GM13976 (cell line): ENCODE measurements at places on chromosomes 2 and 18.

DNA sequence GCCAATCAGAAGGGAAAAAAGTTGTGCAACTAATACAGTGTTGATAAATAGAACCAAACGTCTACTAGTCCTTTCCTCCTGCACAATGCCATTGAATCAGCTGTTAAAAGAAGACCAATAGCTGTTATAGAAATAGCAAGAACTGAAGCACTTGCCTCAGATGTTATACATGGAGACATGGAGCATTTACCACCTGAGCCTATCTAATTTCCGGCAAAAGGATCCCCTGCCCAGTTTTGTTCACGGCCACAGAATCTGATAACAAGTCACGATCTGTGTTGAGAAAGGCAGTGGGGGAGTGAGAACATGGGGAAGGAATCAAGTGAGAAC is 285.4 kb downstream of the ZEB2 start:
- DNase-seq, result no peak

GRCh38 chr2:235505181-235505741 is 11.4 kb downstream of the AGAP1 start:
- DNase-seq, result no peak

DNA sequence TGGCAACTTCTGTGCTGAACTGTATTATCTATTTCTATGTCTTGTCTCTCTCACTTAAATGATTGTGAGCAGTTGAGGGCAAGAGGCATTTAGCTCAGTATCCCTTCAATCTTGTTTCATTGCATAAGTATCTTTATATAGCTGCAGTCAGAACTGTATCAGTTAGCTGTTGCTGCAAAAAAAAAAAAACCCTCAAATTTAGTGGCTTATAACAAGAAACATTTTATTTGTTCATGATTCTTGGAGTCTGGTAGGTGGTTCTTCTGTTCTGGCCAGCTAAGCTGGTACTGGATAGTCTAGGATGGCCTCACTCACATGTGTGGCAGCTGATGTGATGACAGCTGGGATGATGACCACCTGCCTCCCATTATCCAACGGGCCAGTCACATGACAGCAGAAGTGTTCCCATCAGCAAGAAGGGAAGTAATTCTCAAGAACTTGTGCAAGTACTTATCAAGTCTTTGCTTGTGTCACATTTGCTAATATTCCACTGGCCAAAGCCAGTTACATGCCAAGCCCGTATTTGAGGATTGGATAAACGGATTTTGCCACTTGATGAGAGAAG is 67.8 kb downstream of the SLC4A3 start:
- no peak for DNase-seq

- DNase-seq, result no peak
These were observed 65.5 kb upstream of the CYP1B1 start for GRCh38 chr2:38141501-38141900.

DNA sequence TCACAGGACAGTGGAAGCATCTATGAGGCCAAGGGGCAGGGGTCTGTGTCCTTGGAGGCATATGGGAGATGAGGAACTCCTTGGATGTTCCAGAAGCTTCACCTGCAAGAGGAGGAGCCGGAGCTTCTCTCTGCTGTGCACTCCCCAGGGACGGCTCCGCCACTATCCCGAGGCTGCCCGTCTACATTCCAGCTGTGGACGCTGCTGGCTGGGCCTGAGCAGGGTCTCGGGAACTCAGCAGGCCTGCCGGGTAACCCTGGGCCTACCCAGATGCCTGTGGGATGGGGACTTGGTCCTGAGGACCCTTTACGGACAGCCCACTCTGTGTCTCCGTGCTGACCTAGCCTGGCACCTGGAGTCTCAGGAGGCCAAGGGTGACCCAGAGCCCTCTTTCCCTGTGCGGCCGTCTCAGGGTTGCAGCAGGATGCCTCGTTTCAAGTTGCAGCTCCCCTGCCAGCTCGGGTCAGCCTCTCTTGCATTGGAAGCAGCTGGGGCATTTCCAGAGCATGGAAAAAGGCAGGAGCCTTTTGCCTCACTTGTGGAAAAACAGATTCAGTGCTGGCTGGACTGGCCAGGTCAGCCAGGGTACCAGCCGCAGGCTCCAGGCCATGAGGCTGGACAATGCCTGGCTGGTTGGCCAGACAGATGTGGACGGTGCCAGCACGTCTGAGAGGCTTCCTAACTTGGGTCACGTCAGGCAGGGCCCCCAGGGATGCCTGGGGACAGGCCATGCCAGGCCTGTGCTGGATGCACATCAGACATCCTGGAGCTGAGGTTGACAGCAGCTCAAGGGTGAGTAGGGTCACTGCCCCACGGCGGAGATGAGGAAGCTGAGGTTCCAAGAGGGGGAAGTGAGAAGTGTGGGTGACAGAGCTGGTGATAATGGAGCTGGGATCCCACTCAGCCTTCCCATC is 41.5 kb downstream of the SCTR start:
- no peak for DNase-seq

- DNase-seq, result no peak
These were observed 397.6 kb upstream of the MYT1L start for GRCh38 chr2:2728635-2729034.

GRCh38 chr18:11425211-11425610 is 184.2 kb upstream of the SLC35G4 start:
- DNase-seq, result no peak
